ENCODE measurements at places on chromosomes 16 and 17.

GRCh38 chr16:15518381-15519351 is 84.3 kb downstream of the BMERB1 start:
- DNase-seq = no peak

- DNase-seq = no peak
Observed at GRCh38 chr17:77666462-77666861, 292.0 kb upstream of the TNRC6C start.

GRCh38 chr17:57471868-57472368 is 215.6 kb downstream of the MSI2 start:
- DNase-seq = no peak

DNA sequence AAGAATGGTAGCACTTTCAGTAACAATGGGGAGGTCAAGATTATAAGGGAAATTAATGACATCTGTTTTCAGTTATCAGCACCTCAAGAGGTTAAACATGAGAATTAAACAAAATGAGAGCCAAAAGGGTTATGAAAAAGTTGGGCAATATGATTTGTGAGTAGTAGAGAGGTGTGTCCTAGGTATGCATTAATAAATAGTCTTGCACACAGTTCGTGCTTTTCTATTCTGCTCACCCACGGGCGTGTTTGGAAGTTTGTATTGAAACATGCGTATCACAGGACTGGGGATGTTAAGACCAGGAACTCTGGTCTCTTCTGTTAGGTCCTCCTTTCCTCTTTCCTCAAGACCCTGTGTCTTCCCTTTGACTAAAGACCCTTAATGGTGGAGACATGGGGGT is 6.0 kb downstream of the BPTF start:
- DNase-seq = no peak

DNA sequence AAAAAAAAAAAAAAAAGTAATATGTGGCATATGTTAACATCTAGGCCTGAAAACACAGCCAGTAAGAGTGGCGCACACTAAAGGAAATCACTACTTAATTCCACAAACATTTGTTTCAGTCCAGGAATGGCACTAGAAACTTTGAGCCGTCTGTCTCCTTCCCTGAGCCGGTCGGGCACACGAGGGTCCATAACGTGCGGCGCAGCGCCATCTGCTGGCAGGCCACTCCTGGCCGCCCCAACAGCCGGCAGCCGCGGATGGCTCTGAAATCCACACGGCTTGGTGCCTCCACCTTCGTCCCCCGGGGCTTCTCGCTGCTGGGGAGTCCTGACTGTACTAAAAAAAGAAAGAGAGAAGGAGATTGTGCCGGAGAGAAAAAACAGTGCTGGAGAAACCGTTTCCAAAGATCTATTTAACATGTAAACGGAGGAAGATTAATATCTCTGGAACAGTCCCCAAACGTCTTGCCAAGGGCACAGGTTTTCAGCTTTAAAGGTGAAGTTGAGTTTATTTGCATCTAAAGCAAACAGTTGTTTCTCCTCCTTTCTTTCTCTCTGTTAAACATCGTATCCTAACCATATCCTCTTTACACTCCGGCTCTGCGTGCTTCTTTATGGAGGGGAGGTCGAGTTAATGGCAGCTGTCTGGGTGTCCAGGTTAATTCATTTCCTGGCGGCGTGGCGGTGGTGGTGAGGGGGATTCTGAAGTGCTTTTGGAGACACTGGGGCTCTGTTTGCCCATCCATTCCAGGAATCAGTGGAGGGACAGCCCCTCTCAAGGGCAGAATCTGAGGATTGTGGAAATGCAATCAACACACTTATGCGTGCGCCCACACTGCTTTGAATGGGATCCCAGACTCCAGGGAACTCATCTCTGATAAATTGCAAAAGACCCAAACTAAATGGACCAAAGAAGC is 611.3 kb upstream of the SALL1 start:
- peak; percentile 36 for DNase-seq

- no peak for DNase-seq
Observed at GRCh38 chr16:60414613-60415012, 1621.6 kb downstream of the CDH8 start.
